ENCODE measurements at places on chromosomes 12 and 14.

GRCh38 chr14:22338917-22339715, 249.9 kb downstream of the DAD1 start:
- DNase-seq = no peak

DNA sequence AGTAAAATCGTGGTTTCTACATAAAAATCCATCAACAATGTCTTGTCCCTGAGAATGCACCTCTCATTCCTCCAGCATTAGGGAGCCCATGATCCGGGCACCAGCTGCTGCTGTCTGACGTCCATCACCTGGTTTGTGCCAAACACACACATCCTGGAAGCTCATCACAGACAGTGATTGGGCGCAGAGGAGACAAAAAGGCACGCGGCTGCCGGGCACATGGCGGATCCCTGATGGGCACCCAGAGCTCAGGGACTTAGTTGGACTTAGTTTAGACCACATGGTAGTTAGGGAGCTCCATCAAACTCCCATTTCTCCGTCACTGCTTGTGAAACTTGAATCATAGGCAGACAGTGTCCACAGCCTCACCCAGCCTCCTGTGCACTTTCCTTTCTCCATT, 1059.3 kb downstream of the TMEM121 start:
- no peak for DNase-seq

GRCh38 chr12:58860788-58861240, 59.5 kb downstream of the LRIG3 start:
- no peak for DNase-seq

DNA sequence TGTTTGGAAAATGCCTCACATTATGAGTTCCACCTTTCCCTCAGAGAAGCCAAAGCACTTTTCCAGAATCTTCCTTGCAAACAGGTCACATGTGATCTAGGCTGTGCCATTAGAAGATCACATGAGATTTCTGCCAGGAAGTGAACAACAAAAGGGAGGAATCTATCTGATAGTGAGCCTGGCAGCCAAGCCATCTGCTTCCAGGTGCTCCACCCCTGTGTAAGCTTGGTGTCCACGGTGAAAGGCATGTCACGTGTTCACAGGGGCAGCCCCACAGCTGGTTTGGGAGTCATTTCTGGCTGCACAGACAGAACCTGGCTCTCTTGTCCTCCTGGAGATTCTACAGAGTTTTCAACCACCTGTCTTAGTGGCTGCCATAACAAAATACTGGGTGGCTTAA, 3.5 kb upstream of the KSR2 start:
- DNase-seq = no peak

DNA sequence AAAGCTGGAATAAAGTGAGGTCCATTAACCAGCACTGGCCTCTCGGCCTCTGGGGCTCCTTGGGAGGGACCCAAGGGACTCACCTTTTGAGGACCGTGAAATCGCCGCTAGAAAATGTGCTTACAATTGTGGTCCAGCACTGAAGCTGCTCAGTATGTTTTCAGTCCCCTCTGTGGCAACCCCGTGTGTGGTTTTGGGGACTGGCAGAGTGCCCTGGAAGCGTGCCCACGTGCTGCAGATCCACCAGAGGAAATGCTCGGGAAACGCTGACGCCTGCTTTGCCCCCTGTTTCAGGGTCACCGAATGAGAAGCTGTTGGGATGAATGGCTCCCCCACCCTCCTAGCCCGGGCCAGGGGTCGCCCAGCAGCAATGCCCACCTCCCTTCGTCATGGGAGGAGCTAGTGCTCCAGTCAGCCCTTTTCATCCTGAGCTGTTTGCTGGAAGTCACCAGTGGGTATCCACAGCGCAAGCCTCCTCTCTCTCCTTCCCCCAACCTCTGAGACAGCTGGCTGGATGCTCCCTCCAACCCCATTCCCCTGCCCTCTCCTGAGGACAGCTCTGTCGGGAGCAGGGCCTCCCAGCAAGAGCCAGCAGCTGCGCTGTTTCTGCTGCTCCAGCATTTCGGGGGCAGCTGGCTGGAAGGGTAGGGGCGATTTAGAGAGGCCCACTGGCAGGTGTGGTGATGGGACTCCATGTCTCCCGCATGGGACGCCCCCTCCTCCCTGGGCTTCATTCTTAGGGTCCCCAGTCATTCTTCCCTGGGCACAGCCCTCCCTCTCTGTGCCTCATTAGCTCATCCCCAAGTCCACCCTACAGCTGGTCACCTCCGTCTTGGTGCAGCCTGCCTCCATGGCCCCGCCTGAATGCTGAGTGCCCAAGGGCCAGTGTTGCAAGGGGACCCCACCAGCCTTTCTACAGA, 33.2 kb upstream of the PPP1R13B start:
- no peak for DNase-seq

DNA sequence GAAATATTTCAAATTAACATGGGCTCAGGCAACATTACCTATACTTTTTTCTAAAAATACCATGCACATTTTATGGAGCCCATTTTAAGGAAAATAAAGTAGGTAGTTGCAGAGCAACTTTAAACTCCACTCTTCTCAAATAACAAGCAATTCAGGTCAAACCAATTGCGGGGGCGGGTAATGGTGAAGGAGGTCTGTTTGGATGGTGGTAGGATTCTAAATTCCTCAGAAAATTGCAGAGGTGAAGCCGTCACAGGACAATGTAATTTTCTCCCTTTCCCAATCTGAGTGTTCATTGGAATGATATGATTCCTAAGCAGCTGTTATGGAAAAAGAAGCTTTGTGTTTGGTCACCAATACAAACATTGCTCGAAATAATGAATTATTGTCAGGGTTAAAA, 11.6 kb downstream of the PKP2 start:
- no peak for DNase-seq

DNA sequence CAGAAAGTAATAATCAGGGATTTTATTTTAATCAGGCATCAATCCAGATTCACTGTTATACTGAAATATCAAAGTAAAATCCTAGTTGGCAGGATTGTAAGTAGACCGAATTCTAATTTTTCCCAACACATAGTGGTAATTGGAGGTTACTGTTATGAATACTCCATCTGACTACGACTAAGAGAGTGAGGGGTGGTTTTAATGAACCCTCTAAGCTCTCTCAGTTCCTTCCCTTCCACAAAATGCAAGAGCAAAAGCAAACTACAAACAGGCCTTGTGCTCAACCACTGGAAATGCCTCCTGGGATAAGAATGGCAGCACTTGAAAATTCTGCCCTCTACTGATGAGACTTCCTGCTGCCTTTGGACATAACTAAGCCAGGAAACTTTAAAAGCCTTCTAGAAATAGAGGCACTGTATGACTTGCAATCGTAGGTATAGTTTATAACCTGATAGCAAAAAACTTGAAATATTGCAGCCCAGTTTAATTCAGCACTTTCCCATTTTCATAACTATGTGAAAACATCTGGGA, 184.8 kb downstream of the SLC16A7 start:
- DNase-seq = no peak

DNA sequence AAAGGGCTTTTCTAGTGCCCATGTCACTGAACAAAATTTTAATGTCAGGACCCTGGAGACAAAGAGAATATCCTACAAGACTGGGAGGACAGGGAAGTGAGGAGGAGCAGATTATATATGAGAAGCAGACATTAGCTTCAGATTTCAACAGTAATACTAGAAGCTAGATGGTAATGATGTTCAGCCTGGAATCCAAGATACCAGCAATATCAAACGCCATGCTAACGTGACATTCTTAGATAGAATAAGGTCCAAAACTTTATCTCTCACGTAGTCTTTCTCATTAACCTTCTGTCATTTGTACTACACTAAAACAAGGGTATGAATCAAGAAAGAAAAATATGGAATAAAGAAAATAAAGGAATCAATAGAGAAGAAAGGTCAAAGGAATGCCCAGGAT, 18.7 kb downstream of the SOS2 start:
- no peak for DNase-seq

DNA sequence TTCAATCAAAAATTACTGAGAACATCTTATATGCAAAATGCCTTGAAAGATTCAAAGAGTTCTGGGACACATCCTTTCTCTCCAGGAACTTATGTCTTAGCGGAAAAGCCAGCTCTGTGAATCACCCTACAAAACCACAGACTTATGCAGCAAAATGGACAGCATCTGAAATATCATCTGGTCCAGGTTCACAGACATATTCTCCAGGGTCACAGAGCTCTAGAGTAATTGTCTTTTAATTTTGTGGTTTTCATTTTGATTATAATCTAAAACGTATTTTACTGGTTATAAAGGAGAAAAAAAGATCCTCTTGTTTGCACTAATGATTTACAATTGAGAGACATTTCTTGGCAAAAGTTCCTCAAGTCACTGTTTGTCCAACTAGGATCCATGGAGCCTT, 246.2 kb downstream of the MSRB3 start:
- DNase-seq = no peak

GRCh38 chr12:39145175-39145999, 240.0 kb upstream of the CPNE8 start:
- no peak for DNase-seq

DNA sequence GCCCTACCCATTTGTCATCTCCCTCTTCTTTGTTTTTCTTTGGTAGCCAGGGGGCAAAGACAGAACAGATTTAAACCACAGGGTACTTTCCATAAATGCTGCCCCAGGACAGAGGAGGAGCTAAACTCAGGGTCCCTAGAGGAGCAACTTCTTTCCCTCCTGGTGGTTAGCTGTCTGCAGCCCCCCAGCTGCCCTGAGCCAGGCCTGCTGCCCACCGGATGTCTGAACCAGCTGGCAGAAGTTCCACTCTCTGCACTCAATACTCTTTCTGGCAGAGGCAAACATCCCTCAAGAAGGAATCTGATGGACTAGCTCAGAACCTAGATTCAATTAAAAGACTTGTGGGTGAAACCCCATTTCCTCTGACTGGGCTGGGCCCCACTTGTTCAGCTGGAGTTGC, 10.7 kb downstream of the VDR start:
- no peak for DNase-seq

DNA sequence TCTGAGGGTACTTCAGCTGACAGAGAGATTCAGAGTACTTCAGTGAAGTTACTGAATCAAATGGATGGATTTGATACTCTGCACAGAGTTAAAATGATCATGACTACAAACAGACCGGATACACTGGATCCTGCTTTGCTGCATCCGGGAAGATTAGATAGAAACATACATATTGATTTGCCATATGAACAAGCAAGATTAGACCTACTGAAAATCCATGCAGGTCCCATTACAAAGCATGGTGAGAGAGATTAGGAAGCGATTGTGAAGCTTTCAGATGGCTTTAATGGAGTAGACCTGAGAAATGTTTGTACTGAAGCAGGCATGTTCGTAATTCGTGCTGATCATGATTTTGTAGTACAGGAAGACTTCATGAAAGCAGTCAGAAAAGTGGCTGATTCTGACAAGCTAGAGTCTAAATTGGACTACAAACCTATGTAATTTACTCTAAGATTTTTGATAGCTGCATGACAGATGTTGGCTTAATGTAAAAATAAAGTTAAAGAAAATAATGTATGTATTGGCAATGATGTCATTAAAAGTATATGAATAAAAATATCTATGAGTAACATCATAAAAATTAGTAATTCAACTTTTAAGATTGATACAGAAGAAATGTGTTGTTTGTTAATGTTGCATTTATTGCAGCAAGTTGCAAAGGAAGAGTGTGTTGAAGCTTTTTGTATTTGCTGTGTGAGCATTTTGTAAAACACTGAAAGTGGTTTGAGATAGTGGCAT, 136.1 kb upstream of the RAP1B start:
- no peak for DNase-seq
